MV-4-11 (cell line): ENCODE measurements at places on chromosomes 2 and 18.
A peak's percentile ranks its signal among the peaks of the same experiment; 100 is the strongest.

DNA sequence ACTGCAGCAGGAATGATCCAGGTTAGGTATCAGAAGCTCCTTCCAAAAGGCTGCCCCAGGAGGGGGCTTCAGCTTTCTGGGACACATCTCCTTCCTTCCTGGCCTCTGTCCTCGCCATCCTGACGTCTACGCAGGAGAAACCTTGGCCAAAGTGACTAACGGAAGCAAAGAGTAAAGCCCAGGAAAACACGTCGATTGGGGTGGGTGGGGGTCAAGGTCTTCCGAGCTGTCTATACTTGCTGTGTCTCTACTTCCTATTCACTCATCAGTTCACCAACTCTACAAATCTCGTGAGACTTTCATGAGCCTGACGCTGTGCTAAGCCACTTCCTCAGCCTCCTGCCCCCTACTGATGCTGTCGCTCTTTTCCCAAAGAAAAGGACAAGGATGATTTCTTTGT, 212.6 kb downstream of the TNS1 start:
- peak; percentile 74 for DNase-seq

- peak; percentile 85 for DNase-seq
Observed at GRCh38 chr2:177169810-177170514, 42.6 kb upstream of the HNRNPA3 start.

GRCh38 chr2:37394263-37394662, 49.8 kb downstream of the QPCT start:
- DNase-seq = peak; percentile 99

DNA sequence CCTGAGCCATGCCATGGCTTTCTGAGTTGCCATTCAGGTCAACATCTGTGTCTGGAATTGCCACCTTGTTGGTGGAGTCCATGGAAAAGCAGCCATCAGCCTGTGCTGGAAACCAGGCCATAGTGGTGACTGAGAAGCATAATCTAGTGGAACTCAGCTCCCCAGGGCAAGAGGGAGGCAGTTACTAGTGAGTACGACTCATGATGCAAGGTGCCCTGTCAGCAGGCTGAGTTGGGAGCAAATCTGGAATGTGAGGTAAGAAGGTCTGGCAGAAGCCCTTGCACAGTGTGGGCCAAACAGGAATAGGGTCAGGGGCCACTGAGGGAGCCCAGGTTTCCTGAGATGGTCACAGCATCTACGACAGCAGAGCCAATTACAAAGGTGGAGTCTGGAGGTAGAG, 37.1 kb downstream of the SULT1C2 start:
- no peak for DNase-seq

GRCh38 chr2:48183276-48183675, 277.0 kb upstream of the FBXO11 start:
- DNase-seq = no peak

GRCh38 chr2:226601881-226602662, 197.5 kb downstream of the IRS1 start:
- no peak for DNase-seq

GRCh38 chr2:176653479-176654443, 384.5 kb downstream of the MTX2 start:
- DNase-seq = peak; percentile 66

DNA sequence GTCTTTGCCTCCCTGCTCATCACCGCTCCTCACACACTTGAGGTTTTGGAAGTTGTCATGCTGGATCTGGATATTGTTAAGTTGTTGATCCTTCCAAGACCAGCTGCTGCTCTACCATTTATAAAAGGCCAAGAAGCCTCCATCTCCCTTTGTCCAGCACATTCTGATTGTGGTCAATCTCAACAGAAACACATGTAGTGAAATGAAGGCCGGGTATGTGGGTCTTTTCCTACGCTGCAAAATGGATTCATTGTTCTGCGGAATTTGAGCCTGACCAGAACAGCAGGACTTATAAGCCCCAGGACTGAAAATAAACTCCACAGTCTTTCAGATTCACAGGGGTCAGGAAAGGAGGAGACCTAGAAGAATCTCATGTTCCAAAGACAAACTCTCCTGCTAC, 238.4 kb downstream of the CMPK2 start:
- DNase-seq = no peak

GRCh38 chr2:175855794-175856453, 146.1 kb downstream of the LNPK start:
- DNase-seq = no peak

- no peak for DNase-seq
Observed at GRCh38 chr2:44700824-44701223, 240.7 kb upstream of the SIX3 start.

GRCh38 chr2:18435426-18436037, 124.9 kb downstream of the RDH14 start:
- DNase-seq = peak; percentile 25

DNA sequence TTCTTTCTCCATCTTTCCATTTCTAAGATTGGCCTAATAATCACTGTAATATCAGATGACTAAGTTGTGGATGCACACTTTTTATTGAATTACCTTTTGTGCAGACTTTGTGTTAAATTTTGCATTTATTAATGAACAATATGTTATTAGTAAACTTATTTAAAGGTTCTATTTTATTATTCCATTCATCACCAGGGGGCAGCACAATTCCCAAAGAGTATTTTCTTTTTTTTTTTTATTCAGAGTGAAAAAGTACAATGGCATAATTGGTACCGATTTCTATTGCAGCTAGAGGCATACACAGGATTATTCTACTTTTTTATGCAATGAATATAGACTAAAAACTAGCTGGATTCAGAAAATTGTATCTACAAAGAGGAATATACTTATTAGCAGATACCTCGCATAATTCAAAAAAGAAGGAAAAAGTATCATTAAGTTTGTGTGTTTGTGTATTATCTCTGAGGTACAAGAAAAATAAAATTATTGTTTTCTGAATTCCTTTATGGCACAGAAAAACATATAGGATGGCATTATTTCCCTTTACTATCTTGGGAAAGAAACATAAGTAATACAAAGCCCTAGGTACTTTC, 390.6 kb downstream of the ERBB4 start:
- DNase-seq = no peak

DNA sequence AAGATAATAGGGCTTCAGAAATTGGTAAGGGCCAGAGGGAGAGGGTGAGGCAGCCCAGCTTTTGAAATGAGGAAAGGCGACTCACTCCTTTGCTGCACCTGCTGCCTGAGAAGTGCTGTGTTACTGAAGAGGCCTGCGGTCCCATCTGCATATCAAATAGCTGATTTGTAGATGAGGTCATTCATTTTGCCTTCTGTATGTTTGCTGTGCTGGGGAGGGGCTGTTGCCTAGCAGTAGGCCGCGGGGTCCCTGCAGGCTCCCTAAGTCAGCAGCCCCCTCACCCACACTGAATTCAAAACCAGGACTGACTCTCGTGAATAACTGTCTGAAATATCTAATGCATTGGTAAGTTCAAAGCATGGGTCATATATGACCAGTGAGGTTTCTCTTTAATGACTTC, 377.2 kb downstream of the SOX11 start:
- DNase-seq = no peak

GRCh38 chr18:63297687-63298399, 21.7 kb downstream of the BCL2 start:
- no peak for DNase-seq

DNA sequence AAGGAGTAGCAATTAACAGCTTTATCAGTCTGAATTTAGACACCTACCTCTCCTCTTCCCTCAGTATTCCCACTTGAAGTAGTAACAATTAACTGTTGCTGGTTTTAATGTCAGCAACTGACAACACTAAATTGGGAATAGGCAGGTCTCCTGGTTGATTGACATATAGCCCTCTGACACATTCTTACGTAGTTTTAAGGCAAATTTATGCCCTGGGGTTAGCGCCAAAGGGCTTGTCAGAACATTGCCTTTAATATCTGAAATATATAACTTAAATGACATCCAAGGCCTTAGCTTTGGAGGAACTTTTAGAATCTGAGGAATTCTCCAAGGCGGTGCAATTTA, 7.4 kb downstream of the ASXL3 start:
- DNase-seq = no peak

DNA sequence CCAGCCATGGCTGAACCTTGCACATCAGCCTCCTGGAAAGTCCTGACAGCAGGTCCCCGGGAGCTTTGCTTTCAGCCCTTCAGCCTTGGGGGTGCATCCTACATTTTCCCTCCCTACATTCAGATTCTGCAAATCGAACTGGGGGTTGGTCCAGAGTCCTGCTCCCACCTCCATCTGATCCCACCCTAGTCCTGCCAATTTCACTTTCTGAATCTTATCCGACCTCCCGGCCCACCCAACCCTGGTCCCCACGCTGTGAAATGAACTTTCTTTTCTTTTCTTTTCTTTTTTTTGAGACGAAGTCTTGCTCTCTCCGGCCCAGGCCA, 47.8 kb upstream of the ODC1 start:
- no peak for DNase-seq

GRCh38 chr2:235238537-235238936, 255.3 kb upstream of the AGAP1 start:
- DNase-seq = no peak

DNA sequence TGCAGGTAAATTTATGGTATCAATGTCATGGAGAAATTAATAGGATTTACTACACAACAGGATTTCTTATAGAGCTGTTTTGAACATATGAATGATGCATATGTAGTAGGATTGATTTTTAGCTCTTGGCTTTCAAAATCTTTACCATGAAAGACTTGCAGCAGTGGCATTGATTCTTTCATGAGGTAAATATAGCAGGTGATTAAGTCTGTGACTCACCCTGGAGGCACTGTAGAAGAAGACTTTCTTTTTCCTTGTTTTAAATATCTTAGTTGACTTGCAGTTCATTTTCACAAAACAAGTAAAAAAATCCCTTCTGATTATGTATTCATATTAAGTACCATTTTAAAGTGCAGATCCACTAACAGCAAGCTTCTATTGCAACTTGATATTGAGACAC, 463.0 kb downstream of the FBXO15 start:
- no peak for DNase-seq

- DNase-seq = no peak
Observed at GRCh38 chr2:225040142-225040541, 2.1 kb downstream of the DOCK10 start.

- DNase-seq = no peak
Observed at GRCh38 chr18:31402026-31402373, 25.4 kb downstream of the DSG4 start.

DNA sequence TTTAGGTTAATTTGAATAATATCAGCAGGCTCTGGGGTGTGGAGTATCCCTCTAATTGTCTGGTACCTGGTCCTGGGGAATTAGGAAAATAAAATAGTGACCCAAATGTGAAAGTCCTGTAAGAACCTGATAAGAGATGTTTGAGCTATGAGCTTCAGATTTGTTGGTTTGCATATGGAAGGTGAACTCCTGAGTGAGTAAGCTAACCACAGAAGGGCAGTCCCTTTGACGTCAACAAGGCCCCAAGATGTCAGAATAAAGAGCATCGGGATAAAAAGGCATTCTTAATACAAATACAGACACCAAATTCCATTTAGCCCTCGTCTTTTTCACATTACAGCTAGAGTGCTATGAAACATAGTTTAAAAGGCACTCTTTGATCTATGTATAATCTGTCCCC, 1366.3 kb upstream of the TMEFF2 start:
- DNase-seq = no peak

DNA sequence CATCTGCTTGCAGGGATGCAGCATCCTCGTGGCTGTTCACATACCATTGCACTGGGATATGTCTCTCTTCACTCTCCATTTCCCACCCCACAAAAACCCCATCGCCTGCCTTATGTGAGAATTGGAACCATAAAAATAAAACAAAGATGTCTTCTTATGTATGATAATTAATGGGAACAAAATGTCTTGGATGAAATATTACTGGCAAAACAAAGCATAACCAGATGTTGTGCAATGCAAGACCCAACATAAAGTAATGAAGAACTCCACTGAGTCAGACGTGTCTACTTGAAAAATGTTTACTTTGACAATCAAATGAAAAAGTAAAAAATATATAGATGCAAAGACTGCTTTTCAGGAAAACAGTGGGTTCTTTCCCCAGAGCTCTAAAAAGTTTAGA, 611.3 kb upstream of the SYT4 start:
- no peak for DNase-seq

DNA sequence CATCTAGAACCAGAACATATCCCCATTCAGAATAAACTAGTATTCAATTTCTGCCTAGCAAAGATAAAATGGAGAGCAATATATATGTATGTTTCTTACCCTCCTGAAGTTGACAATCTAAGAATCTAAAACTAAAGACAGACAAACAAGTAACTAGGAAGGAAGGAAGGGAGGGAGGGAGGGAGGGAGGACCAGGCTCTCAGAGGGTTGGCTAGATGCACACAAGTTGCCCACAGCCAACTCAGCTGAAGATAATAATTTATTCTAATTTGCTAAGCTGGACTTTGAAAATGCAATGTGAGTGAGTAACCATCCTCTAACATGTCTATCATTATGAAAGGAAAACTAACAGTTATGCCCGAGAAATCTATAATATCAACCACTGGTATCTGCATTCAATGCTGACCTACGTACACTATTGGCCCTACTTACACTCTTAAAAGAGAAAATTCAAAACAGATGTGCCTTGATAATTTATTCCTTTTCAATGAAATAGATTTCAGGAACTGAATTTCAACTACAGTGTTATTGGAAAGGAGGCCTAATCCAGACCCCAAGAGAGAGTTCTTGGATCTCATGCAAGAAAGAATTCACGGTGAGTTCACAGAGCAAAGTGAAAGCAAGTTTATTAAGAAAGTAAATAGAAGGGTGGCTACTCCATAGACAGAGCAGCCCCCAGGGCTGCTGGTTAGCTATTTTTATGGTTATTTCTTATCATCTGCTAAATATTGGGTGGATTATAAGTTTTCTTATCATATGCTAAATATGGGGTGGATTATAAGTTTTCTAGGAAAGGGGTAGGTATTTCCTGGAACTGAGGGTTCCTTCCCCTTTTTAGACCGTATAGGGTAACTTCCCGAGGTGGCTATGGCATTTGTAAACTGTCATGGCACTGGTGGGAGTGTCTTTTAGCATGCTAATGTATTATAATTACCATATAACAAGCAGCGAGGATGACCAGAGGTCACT, 288.5 kb upstream of the SLC39A10 start:
- DNase-seq = peak; percentile 64

DNA sequence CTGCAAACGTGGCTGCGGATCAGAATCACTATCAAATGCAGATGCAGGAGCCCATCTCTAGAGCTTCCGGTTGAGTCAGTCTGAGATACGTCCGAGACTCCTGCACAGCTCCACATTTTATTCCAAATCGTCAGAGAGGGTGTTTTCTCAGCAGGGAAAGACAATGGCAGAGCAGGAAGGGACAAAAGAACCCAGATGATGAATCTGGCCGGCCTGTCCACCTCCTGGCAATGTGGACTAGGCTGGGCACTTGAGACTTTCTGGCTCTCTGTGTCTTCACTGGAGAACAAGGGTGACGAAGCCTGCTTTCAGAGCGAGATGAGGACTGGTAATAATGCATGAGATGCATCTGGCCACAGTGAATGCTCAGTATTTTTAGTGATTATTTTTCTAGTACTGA, 255.9 kb upstream of the MYT1L start:
- no peak for DNase-seq

DNA sequence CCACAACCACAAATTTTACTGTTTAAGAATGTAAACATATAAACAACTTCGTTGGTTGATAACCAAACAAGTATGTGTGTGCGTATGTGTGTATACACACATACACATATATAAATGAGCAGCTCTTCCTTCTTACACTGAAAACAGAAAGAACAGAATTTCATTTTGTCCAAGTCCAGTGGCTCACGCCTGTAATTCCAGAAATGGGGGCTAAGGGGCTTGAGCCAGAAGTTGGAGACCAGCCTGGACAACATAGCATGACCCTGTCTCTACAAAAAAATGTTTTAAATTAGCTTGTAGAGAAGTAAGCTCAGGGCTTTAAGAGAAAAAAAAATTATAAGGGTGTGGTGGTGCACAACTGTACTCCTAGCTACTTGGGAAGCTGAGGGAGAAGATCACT, 12.3 kb downstream of the NCKAP1 start:
- DNase-seq = no peak

- DNase-seq = no peak
Observed at GRCh38 chr2:23637011-23637778, 252.2 kb downstream of the KLHL29 start.
